ENCODE measurements at places on chromosomes 5 and 9.

DNA sequence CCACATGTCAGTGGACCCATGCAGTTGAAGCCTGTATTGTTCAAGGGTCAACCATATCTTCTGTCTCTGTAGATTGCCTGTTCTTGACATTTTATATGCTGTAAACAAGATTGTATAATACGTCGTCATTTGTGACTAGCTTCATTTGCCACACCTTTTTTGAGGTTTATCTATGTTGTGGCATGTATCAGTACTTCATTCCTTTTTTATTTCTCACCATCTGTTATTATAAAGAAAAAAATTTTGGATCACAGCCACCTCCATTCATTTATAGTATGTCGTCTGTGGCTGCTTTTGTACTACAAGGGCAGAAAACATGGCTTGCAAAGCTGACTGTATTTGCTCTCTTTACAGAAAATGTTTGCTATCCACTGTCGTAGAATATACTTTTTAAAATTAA is 72.4 kb downstream of the TEK start:
- no peak for DNase-seq

DNA sequence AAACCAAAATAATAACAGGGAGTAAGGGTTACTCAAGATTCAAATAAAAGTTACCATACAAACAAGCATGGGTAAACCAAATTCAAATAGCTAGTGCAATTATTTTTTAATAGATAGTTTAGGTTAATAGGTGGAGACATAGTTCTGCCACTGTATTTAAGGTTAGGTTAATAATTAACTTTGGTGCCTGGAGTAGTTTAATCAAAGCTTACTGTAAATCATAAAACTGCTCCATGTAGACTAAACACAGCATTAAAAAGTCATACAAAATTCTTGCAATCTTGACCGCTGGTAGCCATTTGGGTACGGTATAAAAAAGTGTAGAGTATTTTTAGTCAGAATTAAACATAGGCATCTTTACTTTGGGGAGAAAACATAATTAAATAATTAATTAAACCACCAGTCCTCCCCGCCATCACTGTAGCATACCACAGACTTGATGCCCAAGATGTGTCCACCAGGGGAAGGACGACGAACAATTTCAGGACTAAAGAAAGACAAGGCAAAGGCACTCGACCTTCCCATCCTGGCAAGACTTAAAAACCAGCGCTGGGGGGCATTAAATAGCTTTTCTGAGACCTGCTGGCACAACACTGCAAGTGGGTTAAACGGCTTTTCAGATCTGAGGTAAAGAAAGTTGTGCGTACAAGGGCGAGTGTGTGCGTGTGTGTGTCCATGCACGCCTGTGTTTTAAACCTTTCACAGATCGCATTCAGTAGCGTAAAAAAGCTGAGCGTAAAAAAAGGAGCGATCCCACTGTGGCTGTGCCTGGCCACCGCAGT is 2.9 kb downstream of the SEMA6A start:
- no peak for DNase-seq

- no peak for DNase-seq
Measured at GRCh38 chr5:140664030-140664358, 710 bp upstream of the WDR55 start.

DNA sequence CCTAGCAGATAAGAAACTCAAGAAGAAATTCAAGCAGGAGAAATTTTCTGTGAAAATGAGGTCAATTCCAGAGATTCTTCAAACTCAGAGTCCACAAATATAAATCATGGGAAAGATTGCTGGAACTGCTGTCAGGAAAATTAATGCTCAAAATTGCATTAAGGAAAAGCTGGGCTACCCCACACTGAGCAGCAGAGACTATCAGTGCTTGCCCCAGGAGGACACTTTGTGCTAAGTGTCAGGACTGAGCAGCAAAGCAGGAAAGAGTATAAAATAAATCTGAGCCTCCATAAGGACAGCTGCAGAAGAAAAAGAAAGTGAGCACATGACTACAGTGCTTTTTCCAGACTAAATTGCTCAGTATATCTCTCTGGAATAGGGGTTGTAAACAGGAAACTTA is 81.6 kb downstream of the RGS7BP start:
- DNase-seq, result no peak

GRCh38 chr5:110634475-110634874 is 92.0 kb downstream of the TMEM232 start:
- DNase-seq, result no peak

DNA sequence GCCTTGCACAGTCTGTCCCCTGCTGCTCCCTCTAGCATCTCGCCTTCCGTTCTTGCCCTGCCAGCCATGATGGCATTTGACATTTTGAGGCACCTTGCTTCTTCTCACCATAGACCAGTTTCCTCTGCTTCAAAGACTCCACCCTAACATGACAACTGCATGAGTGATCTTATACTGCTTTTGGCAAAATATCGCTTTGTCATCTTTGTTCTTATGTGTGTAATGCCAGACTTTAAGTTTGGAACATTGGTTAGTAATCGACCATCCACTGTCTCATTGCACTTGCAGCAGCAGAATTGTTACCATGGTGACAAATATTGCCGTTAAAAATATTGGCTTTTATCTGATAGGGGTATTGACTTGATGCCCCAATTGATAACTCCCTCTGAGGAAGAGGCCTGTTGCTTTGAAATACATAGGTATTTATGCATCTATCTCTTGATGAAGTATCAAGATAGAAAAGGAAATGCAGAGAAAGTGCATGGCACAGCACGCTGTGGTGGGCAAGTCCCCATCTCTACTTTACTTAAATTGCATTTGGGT is 6.8 kb downstream of the GARIN3 start:
- DNase-seq, result no peak

DNA sequence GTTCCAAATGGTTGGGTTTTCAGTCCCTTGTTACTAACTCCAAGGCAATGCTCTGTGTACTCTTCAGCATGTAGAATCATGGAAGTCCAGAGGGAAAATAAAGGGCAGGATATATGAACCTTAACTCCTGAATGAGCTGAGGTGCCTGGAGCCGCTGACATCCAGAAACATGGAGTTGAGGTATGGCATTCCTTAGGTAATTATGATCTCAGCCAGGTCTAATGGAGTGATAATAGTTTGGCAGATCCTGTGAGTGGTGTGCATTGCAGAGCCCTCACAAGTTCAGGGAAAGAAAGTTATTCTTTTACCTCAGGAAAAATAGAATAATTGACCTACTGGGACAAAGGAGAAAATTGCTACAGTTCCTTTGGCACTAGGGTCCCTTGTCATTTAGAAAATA is 369.1 kb downstream of the ZNF608 start:
- DNase-seq, result no peak

DNA sequence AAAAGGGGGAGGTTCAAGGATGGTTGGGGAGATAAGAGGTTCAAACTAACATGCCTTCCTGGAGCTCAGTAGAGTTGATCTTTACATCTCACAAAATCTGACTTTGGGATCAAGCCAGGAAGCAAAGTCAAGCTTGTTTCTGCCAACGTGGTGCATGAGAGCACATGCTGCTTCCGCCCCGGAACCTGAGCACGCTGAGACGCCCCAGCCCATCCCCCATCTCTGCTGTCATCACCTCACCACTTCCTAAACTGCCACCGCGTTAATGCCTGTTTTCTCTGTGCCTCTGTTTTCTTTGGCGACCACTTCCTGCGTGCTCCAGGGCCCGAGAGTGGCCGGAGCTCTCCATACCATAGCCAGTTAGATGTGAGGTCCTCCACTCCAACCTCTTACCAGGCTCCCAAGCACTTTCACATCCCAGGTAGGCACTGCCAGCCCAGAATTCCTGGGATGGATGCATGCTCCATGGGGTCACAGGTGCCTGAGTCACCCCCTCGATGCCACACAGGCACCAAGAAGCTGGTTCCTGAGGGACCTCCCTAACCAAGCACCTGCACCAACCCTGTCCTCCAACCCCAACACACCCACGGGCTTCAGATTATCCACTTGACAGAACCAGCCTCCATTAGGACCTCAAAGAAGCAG is 31.2 kb upstream of the AFAP1L1 start:
- DNase-seq, result no peak

DNA sequence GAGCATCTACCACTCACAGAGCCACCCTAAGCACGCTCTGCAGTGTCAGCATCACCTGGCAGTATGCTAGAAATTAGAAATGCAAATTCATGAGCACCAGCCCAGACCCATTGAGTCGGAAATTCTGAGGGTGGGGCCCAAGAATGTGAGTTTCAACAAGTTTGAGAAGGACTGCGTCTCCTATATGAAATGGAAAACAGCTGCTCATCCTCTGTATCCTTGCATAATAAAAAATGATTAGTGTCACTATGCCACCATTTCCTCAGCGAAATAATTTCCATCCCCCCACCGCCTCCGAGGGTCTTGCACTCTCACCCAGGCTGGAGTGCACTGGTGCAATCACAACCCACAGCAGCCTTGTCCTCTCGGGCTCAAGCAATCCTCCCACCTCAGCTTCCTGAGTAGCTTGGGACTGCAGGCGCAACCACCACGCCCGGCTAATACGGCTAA is 1.3 kb upstream of the IQGAP2 start:
- DNase-seq, result no peak

GRCh38 chr9:73162987-73163768 is 11.5 kb downstream of the ANXA1 start:
- DNase-seq, result no peak

GRCh38 chr9:75041041-75041440 is 12.9 kb upstream of the CARNMT1 start:
- DNase-seq, result no peak

DNA sequence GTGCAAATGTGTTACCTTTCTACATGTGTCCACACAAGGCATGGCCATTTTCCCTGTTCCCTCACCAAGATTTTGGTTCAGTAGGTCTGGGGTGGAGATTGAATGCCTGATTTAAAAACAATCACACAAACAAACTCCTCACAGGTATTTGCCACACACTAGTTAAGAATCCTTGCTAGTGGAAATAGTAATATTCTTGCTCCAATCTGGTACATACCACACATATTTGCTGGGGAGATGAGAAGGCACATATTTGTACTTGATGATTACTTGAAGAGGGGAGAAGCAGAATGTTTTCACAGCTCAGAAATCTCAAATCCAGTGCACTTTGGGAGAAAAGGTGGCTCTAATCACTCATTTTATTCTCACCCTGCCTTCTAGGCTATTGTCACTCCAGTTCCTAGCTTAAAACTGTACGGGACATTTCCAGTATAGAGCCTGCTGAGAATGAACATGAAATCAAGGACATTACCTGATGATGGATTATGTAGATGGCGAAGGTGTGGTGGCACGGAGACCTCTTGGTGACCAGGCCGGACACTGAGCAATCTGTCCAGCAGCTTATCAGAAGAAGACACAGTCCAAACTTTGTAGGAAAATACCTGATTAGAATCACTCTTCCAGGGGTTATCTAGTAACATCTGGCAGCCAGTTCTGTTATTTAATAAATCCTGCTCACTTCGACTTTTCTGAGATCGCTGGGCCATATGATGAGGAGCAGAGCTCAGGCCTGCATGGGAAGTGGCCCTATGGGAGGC is 116.1 kb upstream of the IL6ST start:
- no peak for DNase-seq

- DNase-seq, result no peak
Measured at GRCh38 chr5:143614831-143615230, 197.1 kb upstream of the HMHB1 start.

DNA sequence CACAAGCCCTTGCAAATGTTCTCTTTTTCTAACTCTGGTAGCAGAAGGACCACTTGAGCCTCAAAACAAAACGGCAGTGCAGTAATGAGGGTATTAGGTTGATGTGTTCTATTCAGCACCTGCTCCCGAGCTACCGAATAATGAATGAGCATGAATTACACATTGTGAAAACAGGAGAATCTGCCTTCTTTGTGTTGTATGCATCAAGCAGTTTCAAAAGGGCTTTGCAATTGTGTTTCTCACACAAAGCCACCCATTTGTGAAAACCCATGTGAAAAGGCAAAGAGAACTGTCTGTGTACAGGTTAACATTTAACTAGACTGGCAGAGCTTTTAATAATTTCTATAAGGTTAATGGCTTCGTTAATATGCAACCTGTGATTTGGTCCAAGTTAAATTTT is 97.8 kb downstream of the STK32A start:
- DNase-seq, result peak; percentile 70

DNA sequence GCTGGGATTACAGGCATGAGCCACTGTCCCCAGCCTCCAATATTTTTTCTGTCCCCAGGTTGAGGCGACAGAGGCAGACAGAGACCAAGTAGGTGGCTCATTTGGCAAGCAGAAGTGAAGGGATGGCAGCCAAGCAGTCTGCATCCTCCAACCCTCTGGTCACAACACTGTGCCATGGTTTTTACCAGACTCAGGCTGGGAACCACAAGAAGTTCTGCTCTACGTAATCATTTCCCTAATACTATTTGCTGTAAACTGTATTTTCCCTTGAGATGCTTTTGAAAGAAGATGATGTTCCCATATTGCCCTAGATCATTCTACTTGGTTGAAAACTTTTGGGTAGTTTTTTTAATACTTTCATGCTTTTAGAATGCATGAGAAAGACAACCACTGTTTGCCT is 40.5 kb downstream of the PTTG1 start:
- DNase-seq, result no peak

DNA sequence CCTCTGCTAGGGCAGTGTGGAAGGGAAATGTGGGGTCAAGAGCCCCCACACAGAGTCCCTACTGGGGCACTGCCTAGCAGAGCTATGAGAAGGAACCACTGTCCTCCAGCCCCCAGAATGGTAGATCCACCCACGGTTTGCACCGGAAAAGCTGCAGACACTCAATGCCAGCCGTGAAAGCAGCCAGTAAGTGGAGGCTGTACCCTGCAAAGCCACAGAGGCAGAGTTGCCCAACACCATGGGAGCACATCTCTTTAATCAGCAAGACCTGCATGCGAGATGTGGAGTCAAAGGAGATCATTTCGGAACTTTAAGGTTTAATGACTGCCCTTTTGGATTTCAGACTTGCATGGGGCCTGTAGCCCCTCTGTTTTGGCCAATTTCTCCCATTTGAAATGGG is 52.2 kb downstream of the GKAP1 start:
- DNase-seq, result no peak
